ENCODE measurements at places on chromosomes 11 and 22.

DNA sequence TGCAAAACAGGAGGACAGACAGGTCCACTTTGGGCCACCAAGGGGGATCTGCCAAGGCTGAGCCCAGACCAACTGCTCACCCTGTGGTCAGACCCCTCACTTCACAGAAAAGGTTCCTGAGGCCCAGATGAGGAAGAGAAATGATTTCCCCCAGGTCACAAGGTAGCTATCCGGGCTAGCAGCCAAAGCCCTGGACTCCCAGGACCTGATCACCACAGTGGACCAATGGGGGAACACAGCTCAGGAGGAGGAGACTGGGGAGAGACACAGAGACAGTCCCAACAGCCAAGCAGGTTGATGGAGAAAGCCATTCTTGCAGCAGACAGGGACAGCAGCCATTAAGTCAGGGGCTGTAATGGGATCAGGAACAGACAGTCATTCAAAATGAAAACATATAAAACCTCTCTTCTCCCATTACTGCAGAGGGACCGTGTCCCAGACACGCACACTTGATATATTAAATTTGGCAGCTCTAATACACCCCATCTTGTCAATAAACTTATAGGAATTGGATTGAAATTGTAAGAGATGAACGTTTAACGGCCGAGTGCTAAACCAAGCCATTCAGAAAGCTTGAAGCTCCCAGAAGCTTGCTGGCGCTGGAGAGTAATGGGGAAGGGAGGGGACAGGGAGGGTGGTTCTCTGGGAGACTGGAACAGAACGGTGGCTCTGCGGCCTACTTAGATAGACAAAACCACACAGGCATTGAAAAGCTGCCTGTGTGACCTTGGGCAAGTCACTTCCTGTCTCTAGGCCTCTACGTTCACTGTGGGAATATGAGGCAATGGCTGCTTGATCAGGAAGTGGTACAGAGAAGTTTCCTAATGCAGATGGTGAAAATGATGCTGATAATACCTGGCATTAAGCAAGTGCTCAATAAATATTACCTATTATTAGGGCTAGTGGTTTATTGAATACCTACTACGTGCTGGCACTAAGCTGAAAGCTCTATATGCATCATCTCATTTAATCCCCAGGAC is 16.0 kb downstream of the ZMAT5 start:
- DNase-seq = no peak

DNA sequence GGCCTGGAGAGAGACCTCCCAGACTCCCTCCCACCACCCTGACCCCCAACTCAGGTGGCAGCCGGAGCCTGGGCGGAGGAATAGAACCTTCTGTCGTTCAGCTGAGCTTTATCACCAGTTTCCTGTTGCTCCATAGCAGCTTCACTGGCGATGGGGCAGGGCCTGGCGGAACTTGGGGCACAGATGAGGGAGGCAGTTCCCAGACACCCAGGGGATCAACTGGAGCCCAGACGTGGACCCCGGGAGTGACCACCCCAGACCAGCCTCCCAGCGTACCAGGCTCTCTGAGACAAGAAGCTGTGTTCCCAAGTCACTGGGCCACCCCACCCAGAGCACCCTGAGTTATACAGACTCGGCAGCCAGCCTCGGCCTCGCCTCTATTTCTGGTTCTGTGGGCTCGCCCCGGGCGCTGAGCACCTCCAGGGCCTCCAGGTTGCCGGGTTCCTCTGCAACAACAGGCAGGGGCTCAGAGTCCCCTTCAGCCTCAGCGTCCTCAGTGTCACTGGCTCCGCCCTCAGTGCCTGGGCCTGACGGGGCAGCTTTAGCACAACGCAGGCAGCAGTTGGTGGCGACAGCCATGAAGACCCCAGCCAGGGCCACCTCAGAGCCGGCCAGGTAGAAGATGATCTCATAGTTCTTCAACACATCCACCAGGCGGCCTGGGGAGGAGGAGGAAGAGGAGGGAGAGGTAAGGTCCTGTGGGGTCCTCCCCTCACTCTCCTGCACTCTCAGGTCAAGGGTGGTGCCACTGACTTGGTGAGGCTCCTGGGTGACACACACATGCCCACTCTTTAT is 5.7 kb downstream of the SLC16A8 start:
- no peak for DNase-seq

DNA sequence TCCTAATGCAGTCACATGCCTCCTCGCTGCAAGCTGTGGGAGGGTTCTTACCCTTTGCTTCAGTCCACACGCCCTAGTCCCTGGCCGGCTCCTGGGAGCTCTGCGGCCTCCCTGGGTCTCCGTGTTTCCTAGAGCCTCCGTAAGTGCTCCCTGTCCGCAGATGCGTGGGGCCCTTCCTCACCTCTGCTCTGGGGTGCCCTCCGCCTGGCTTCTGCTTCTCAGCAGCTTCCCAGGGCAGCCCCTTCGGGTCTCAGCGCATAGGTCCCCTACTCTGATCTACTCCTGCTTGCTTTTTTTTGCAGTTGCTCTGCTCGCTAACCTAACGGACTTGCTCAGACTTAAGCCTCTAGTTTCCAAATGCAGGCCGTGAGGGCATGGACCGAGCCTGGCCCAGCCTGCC is 22.4 kb downstream of the CAPN1 start:
- DNase-seq = no peak

DNA sequence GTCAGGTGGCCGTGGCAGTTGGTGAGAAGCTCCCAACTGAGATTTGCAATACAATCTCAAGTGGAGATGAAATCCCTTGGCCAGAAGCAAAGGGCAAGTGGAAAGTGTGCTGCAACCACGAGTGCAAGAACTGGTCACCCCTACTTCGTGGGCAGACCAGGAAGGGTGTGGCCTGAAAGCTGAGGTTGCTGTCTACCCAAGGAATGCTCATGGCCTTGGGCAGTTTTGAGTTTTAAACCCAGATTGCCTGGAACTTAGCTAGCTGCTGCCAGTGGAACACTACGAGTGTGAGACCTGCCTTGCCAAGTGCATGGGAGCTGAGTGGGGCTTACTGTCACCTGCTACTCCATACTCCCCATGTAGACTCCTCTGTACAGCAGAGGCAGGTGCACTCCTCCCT is 113.3 kb upstream of the FAT3 start:
- DNase-seq = no peak

- DNase-seq = no peak
These were observed 12.0 kb downstream of the SART1 start for GRCh38 chr11:65973439-65974110.

Data from activated naive CD8-positive, alpha-beta T cell treated with anti-CD3 and anti-CD28 coated beads for 36 hours (primary cell).